Choroid plexus epithelial cell (primary cell): ENCODE measurements at places on chromosomes 2 and 18.

GRCh38 chr2:2455151-2455550, 124.1 kb upstream of the MYT1L start:
- DNase-seq: no peak

GRCh38 chr2:120132691-120133090, 90.5 kb downstream of the TMEM185B start:
- DNase-seq: no peak

DNA sequence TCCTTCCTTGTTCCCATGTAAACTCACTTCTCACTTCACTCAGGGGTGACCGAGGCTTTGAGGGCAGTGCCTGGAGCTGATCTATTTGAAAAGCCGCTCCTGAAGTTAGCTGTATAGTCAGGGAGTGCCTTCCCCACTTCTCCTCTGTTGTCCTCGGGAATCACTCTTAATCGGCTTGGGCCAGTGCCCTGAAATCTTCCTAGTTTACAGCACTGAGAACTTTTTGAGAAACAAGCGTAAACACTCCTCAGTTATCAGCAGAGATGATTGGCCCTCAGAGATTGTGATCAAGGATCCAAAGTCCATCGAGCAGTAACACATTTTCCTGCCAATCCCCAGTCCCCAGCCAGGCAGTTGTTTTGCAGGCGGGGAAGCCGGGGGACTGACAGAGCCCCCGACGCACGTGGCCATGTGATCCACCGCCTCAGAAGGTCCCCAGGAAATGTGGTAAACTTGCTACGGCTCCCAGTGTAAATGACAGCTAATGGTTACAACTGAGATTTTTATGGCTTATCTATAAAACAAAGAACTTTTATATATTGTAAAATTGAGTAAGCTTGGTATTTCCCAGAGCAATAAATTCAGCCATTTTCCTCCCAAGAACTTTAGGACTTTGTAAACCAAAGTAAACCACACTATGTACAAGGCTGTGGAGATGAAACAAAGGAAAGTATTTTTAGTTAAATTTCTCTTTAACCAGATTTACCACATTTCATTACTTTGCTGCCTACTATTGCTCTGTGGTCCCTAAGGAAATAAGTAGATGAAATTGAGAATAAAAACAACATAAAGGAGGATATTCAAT, 53.5 kb downstream of the C18orf63 start:
- DNase-seq: no peak

DNA sequence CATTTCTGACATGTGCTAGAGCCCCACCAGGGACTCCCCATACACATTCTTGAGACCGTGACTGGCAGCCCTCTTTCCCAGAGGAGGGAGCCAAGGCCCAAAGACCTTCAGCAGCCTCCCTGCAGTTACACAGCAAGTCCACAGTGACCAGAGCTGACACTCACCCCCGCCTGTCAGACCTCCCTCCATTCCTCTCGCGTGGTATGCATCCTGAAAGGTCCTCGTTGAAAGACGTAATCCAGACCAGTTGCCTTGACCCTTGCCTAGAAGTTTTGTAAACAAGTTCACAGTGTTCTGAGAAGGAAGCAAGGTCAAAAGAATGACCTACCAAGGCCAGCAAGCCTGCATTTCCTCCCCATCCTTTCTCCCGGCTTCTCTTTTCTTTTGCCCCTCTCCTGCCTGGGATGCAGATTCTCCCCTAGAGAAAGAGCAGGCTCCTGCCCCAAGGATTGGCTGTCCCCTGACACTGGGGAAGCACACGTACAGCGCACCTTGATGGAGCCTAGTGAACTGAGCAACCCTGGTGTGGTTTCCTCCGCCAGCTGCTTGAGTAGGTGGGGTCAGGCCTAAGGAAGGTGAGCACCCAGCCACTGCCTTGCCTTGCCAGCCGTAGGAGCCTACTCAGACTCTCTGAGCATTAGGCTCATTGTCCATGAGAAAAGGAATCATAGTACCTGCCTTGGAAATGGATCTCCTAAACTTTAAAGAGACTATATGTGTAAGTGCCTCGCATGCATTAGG, 18.3 kb downstream of the TRIB2 start:
- DNase-seq: peak; percentile 69

GRCh38 chr2:55120634-55121359, 70.5 kb upstream of the RTN4 start:
- DNase-seq: peak; percentile 65

GRCh38 chr18:24633121-24633520, 172.7 kb downstream of the HRH4 start:
- DNase-seq: no peak

GRCh38 chr2:189821953-189822748, 37.9 kb downstream of the PMS1 start:
- peak; percentile 96 for DNase-seq

GRCh38 chr2:47631792-47632398, 151.1 kb upstream of the MSH6 start:
- DNase-seq: peak; percentile 49

DNA sequence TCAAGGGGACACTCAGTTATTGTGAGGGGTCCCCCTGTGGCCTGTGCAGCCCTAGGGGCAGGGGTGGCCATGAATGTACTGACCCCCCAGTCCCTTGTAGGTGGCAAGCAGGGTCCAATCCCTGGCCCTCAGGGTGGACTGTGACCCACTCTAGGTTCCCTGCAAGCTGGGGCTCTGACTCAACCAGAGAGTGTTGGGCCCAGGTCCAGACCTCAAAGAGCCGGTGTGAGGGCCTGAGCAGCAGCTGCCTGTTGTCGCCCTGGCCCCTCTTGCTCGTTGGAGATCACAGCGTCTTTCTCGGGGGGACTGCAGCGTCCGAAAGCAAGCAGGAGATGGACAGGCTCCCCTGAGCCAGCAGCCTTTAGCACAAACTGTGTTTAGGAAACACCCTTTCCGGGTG, 66.8 kb upstream of the ATG16L1 start:
- DNase-seq: no peak

- no peak for DNase-seq
Observed at GRCh38 chr2:221486106-221486505, 86.0 kb downstream of the EPHA4 start.

GRCh38 chr2:36597532-36598377, at the start of gene FEZ2:
Gene FEZ2 (minus strand): TSS chr2:36598168. CDS start chr2:36598142, 26 bp downstream.
- DNase-seq: peak; percentile 75

DNA sequence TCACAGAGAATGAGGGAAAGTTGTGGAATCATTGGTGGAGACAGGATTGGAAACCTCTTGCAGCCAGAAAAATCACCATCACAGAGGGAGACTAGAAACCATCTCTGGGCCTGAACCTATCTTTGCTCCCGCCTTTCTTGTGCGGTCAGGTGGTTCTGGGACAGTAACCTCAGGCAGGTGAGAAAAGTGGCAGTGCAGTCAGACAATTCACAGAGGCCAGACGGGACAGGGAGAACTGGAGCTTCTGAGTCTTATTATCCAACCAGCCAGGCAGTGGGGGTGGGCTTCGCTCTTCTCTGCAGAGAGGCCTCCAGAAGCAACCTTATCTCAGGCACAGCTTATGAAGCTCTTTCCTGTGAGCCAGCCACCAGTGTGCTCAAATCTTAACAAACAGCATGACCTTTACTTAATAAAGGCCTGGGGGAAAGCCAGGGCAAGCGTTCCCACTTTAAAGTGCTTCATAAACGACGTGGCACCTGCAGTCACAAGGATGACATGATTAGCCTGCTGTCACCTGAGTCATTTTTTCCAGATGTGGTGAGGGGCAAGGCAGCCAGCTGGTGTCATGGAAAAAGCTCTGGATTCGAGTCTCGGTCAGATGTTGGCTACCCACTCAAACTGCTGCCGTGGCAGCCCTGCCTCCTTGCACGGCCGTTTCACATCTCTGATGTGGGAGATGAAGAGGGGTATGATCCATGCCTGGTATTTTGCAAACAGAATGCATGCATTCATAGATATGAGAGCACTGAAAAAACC, 109.7 kb downstream of the B3GNT2 start:
- no peak for DNase-seq

GRCh38 chr2:33670392-33670937, 71.4 kb upstream of the FAM98A start:
- DNase-seq: no peak

GRCh38 chr18:29028560-29028959, 851.6 kb upstream of the CDH2 start:
- DNase-seq: peak; percentile 2

GRCh38 chr2:177316756-177317155, 52.2 kb upstream of the NFE2L2 start:
- no peak for DNase-seq

- peak; percentile 45 for DNase-seq
Observed at GRCh38 chr2:130371723-130372054, 15.8 kb downstream of the PTPN18 start.

GRCh38 chr18:57542126-57542525, 44.4 kb downstream of the FECH start:
- DNase-seq: peak; percentile 52

GRCh38 chr2:188345426-188345825, 53.8 kb downstream of the GULP1 start:
- DNase-seq: peak; percentile 37

DNA sequence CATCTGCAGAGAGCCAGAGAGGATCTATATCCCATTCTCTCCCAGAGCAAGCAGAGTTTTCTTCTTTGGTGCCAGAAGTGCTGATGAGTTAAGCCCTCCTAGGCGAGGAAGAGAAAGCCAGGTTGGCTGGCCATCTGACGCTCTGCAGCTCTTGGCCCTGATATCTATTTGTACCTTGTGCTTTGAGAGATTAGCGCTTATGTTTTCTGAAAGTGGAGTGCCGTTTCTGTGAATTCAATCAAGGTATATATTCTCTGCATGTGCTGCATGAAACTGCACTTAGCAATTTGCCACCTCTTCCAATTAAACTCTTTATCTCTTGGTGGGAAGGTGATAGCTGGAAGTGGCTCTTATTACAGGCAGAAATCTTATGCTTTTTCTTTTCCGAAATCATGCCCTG, 177.5 kb downstream of the LPIN1 start:
- DNase-seq: no peak

DNA sequence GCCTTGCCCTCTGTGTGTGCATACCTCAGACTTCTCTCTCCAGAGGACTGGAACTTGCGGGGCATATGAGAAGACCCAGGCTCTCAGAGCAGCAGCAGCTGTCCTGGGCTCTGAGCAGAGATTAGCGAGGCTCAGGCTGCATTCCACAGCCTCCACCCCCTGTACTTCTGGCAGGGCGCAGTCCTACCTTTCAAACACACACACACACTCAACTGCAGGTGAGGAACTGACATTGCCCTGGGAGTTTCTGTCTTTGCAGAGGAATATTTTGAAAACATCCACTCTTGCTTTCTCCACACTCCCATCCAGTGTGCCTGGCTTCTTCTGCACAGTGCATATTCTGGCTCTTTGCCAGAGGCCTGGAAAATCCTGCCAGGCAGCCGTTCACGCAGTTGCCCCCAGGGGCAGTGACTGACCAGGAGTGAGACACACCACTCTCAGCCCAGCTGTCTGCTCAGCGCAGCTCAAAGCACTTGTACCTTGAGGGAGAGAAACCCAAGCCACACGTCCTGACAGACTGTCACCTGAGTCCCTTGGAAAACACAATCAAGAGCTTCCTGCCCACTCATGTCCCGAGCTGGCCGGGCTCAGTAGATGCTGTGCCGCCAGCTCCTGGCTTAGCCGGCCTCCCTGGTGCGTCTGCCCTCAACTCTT, 460.8 kb downstream of the RNF144A start:
- no peak for DNase-seq

DNA sequence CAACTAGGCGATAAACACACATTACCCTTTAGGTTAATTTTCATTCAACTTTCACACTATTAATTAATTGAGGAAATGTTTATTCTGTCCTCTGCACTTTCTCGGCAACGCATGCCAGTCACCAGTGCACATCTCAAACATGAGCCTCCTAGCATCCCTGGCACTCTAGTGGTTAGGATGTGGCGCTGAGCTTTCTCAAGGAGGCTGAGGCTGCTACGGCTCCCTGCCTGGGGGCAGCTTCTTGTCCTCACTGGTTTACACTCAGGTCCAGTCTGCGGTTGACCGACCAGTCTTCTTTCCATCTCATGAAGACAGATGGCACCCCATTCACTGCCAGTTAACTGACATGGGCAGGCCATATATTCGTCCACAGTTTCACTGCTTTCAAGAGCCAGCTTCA, 463.4 kb downstream of the EIPR1 start:
- no peak for DNase-seq

GRCh38 chr2:212135739-212136138, 402.9 kb downstream of the ERBB4 start:
- peak; percentile 54 for DNase-seq

DNA sequence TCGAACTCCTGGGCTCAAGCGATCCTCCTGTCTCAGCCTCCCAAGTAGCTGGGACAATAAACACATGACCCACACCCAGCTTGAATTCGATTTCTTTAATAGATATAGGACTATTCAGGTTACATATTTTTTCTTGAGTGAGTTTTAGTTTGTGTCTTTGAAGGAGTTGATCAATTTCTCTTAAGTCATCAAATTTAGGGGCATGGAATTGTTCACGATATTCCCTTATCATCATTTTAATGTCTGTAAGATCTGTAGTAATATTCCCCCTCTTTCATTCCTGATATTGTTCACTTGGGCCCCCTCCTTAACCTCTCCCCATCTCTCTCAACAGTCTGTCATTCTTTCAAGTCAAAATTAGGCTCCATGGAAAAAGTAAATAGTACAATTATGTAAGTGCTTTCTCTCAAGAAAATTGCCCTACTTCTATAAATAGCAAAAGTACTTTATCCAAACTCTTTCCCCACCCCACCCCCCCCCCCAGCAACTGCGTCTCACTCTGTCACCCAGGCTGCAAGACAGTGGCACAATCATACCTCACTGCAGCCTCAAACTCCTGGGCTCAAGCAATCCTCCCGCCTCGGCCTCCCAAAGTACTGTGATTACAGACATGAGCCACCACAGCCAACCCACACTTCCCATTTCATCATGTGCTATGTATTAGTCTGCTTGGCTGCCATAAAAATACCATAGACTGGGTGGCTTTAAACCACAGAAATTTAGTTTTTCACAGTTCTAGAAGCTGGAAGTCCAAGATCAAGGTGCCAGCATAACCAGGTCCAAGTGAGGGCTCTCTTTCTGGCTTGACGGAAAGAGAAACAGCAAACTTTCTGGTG, 20.1 kb downstream of the WDR33 start:
- DNase-seq: no peak

DNA sequence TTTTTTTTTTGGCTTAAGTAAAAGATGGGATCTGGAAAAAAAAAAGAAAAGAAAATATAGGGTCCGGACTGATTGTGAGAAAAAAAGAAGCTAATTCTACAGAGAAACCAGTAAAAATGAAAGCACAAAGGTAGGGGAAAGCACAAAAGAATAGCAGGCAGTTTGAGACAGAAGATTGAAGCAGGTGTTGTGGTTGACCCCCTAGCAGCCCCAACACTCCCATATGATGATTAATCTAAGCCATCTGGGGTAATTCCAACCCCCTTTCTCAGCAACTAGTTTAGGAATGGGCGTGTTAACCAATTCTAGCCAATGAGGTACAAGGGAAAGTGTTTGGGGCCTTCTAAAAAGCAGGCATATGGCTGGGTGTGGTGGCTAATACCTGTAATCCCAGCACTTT, 77.0 kb downstream of the MBD2 start:
- DNase-seq: no peak

GRCh38 chr2:27735263-27735904, 36.1 kb upstream of the MRPL33 start:
- DNase-seq: peak; percentile 50
